Activated CD4-positive, alpha-beta T cell treated with anti-CD3 and anti-CD28 coated beads, Interleukin-2, amount 50 U/mL, for 4 hours (primary cell): ENCODE measurements at places on chromosomes 6 and 20.

DNA sequence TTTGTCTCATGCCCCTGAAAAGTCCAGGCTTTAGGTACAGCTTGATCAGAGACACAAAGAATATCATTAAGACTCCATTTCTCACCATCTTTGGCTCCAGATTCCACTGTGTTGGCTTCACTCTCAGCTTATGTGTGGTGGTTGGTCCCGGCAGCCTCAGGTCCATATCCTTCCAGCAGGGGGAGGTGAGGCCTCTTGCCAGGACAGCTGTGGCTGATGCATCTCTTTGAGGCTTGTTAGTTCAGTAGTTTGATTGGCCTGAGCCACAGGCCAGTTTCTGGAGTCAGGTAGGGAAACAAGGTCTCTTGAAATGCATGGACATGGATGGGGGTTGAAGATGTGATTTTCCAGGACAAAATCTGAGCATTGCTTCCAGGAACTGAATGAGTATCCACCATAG, 62.4 kb downstream of the JAG1 start:
- DNase-seq: no peak

- DNase-seq: no peak
Measured at GRCh38 chr6:168384045-168385036, 56.6 kb upstream of the SMOC2 start.

- DNase-seq: no peak
Measured at GRCh38 chr6:35769211-35769610, 7.2 kb upstream of the CLPSL2 start.

GRCh38 chr6:6177754-6178153, 142.7 kb downstream of the F13A1 start:
- no peak for DNase-seq

DNA sequence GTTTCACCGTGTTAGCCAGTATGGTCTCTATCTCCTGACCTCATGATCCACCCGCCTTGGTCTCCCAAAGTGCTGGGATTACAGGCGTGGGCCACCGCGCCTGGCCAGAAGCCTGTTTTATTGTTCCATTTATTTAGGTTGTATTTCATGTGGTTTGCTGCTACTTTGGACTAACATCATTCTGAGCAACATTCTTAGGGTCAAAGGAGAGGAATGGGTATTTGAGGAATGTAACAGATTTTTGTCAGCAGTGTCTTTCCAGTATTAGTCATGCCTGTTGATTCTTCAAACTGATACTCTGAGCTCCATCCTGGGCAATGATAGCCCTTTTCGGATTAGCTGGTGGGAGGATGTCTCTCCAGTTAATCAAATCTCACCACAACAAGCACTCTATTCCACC, 213.0 kb upstream of the CITED2 start:
- no peak for DNase-seq

DNA sequence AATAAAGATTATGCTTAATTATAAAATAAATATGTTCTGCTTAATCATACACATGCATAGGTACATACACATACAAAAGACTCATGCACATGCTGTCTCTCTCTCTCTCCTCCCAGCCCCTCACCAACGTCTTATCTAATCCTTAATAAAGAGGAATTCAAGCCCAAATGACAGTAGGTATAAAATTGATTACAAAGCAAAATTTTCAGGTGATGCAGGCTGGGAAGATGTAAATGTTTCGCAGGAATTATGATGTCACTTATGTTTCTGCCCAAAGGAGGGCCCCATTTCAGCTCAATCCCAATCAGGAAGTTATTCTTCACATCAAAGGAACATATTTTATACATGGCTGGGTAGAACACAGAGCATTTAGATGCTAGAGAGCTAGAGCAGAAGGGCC, 284.6 kb upstream of the ID4 start:
- no peak for DNase-seq

DNA sequence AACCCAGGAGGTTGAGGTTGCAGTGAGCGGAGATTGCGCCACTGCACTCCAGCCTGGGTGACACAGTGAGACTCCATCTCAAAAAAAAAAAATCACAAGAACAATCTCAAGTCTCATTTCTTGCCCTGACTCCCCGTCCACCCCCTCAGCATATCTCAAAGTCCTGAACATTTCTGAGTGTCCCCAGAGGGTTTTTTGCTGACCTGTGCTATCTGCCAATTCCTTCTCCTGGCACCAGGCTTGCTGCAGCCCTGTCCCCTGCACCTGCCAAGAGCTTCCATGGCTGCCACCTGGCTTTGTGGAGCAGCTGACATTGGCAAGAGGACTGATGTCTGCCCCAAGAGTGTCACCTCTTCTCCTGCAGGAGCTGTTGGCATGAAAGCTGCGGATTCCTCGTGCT, 54.9 kb upstream of the PTPRT start:
- DNase-seq: no peak

- peak; percentile 3 for DNase-seq
Measured at GRCh38 chr6:136225496-136225895, 24.6 kb downstream of the MTFR2 start.
